ENCODE measurements at places on chromosomes 11 and 22.

DNA sequence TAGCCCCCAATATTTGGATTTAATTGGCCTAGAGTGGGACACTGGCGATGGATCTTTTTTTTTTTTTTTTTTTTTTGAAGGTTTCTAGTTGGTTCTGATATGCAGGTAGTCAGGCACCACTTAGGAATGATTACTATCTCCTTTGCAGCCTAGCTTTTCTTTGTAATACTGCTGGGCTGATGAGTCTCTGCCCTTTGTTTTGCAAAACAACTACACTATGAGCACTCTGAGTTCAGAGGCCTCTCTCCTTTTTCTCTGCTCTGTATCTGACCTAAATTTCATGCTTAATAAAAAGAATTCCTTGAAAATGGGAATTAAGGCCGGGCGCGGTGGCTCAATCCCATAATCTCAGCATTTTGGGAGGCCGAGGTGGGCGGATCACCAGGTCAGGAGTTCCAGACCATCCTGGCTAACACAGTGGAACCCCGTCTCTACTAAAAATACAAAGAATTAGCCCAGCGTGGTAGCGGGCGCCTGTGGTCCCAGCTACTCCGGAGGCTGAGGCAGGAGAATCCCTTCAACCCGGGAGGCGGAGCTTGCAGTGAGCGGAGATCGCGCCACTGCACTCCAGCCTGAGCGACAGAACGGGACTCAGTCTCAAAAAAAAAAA, 1312.3 kb downstream of the FAM181B start:
- no peak for DNase-seq

GRCh38 chr11:104657083-104657482, 241.2 kb downstream of the CASP12 start:
- no peak for DNase-seq

- no peak for DNase-seq
Observed at GRCh38 chr11:87266751-87267150, 229.0 kb downstream of the TMEM135 start.

DNA sequence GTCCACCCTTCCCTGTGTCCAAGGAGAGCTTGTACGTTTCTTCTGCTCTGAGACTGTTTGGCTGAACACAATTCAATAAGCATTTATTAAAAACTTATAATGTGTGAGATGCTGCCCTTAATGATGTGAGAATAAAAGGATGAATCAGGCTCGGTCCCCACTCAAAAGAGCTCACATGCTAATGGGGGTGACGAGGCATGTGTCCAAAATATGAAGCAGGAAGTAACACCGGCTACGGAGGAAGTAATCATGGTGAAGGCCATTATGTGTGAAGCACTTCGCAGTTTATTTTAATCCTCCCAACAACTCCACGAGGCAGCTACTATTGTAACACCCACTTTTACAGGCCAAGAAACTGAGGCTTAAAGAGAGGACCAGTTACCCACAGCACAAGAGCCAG, 3.4 kb upstream of the RASD2 start:
- DNase-seq, result no peak

DNA sequence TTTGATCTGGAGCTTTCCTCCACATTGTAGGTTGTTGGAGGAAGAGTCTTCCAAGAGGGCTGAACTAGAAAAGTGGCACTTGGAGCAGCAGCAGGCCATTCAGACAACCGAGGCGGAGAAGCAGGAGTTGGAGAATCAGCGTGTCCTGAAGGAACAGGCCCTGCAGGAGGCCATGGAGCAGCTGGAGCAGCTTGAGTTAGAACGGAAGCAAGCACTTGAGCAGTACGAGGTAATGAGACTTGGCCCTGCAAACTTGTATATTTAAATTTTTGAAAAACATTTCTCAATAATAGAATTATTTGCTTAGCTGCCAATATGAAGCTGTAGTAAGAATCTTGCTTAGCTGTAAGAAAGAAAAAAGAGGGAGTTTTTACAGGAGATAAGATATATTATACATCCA, 84.0 kb downstream of the SWAP70 start:
- DNase-seq, result no peak

DNA sequence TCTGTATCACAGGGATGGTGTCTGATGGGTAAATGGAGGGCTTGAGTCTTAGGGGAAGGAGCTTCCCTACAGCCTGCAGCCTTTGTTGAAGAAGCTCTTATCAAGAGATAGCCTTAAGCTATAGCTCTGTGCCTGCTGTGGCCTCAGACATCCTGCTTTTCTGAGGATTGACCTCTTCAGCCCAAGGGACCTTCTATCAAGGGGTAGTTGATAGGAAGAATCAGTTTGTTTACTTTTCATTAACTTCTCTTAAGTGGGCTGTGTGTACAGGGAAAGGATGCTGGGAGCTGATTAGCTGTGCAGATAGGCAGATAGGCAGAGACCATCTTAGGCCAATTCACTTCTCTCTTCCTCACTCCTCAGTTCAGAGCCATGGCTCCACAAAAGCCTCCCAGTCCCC, 151.8 kb upstream of the CADM1 start:
- DNase-seq, result no peak

DNA sequence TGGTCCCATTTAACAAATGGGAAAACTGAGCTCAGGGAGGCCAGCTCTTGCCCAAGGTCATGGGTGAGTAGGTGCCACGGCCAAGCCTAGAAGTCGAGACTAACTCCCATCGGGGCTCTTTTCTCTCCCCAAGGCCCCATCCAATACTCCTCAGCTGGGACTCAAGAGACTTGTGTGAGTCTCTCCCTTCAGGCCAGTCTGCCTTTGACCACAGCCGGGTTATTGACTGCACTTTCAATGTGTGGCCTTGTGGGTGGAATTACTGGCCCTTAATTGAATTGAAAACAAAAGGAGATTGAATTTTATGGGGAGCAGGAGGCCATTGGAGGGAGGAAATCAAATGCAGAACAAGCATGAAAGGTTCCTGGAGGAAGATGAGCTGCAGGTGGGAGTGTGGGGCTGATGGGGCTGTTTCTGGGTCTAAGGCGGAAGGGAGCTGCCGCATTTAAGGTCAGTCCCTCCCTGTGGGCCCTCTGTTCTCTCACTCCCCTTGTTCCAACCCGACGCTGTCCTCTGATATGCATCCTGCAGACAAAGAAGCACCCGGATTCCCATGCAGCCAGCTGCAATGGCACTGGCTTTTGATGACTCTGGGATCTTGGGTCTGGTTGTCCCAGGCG, 552.8 kb downstream of the MIAT start:
- DNase-seq, result no peak

GRCh38 chr11:12810568-12810894, 136.3 kb downstream of the TEAD1 start:
- no peak for DNase-seq

GRCh38 chr22:48418831-48419230, 1408.8 kb downstream of the BRD1 start:
- DNase-seq, result no peak
